ENCODE measurements at places on chromosomes 16 and 17. TPM values are rescaled to one million over a fixed set of nuclear protein-coding genes. Genes with fewer than 3 reads are reported as not detected.

The HAS3 gene
- total RNA-seq: 0.84 TPM

The ABCC3 gene
- not detected for total RNA-seq

- DNase-seq: no peak
Measured at GRCh38 chr16:4316864-4317531, 1.1 kb downstream of the GLIS2 start.

GRCh38 chr16:85528528-85529387, 84.4 kb upstream of the GSE1 start:
- peak; percentile 15 for DNase-seq

DNA sequence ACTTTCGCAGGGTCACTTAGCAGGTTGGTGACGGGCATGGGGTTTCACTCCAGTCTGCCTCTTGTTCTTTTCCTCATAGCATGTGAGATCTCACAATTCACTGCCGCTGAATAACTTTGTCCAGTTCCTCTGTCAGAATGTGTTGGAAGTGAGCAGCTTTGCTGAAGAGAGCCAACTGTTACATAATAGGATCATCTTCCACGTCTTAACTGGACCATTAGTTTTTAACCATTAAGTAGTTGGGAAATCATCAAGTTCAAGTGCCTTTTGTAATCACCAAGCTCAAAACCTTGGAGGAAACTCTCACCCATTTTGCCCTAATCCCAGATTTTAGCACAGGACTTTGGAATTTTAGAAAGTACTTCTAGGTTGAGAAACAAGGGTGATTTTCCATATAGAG, 290.6 kb downstream of the WWOX start:
- no peak for DNase-seq

DNA sequence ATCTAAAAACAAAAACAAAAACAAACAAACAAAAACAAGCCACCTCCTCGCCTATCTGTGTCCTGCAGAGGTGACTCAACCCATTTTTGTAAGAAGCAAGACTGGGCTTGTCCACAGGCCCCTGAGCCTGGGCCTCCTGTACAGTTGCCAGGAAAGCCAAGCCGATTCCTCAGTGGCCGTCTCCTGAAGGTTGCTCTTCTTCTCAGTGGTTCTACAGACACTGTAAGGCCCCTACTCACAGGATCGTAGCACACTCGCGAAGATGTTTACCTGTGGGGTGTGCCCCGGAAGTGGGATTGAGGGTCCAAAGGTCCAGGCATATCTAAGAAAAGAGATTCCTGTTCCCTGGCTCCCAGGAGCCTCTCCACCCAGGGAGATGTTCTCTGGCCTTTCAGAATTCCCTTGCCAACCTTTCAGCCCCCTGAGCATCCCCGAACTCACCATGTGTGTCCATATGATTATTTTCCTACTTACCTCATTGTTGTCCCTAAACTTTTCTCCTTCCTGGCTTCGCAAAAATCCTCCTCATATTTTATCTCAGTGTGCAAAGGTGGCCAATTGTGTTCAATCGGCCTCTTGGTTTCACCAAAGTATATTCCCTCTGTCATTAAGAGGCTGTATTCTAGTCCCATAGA, 7.5 kb upstream of the CES3 start:
- DNase-seq: no peak

GRCh38 chr16:86883583-86884389, 305.4 kb downstream of the FOXL1 start:
- no peak for DNase-seq

GRCh38 chr16:27640277-27640600, 90.3 kb downstream of the KATNIP start:
- no peak for DNase-seq
